ENCODE measurements at places on chromosomes 12 and 14.

GRCh38 chr12:7075939-7076338, 15.4 kb downstream of the C1S start:
- no peak for DNase-seq

DNA sequence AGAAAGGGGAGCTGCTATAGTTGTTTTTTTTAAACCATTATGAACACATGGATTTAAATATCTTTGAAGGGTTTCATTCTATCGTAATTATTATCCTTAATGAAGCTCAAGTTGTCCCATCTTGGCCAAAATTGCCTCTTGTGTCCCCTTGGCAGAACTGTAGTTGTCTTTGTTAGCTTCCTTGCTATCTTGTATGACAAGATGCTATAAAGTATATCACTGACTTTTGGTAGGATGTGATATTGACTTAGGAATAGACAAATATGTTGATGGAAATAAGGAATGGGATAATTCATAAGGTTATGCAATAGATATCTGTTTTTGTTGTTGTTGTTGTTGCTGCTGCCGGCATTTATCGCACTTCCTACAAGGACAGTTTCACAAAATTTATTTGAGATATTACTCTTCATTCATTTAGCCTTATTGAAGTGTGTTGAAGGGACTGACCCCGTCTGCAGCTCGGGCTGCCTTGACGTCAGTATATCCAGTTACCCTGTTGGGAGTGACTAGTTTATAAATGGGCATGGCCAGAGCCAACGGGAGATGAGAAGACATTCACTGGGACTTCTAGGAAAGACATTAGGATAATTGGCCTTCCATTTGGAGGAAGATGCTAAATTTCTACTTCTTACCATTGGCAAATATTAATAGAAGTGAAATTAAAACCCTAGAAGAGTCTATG, 26.1 kb upstream of the APOLD1 start:
- no peak for DNase-seq

DNA sequence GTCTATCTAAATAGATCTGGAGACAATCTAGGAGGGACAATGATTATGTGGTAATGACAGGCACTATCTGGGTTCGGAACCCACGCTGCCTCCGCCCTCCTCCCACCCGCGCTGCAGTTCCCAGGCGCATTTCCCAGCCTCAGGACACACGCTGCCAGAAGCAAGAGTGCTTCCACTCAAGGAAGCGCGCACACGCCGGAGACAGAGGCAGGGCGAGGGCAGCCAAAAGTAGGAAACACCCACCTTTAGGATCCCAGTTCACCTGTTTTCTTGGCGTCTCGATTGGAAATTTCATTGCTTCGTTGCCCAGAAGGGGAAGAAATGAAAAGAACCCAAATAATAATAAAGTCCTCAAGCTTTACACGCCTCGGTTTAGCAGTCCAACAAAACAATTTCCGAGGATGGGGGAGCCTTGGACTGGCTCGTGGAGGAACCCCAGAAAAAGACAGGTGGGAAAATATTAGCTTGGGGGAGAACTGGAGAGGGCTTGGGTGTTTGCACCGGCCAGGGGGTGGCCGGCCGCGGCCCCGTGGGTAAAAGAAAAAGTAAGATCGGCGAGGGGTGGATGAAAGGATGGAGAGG, 474 bp downstream of the KCNK10 start:
- DNase-seq = no peak

DNA sequence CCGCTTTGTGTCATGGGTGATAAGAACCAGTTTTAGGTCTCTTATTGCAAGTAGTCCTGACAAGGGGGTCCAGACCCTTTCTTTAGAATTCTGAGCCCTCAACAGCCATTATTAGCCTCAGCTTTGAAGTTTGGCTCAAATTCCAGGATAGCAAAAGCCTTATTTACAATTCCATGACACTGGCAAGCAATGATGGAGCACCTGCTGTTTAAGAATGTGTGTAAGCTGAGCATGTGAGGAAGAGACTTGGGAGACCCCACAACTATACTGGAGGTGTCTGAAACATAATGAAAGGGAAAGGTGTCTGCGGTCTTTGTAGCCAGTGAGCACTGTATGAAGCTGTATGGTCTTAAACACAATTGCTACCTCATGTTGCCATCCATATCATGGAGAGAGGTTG, 119.8 kb downstream of the TBX5 start:
- DNase-seq = no peak

- no peak for DNase-seq
Measured at GRCh38 chr14:77825895-77826519, 26.1 kb downstream of the ADCK1 start.

DNA sequence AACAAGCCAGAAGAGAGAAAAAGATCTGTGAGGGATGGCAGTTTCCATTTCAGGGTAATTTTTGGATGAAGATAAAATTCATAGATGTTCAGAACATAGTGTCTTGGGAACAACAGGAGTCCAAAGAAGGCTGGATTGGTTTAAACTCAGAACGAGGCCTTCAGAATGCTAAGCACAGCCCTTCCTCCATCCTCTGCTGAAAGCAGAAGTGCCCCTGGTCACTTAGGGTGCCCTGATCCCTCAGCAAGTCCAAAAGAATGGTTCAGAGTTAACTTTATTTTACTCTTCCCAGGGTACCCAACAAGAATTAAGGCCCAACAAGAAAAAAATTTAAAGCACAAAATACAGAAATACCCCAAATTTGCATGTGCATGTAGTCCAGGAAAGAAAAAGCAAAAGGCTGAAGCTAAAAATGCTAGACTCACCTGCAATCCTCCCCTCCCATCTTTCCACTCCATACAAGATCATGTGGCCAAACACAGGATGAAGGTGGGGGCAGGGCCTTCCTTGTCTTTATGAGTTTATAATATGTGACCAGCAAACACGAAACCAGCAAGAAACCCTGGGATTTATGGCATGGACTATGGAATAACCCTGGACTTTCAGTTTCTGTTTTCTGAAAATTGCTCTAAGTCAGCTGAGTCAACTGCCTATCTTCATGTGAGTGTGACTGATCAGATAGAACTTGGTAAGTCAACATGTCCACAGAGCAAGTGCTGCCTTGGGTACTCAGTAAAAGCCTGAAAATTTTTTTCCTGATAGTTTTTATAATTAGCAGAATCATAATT, 21.2 kb downstream of the MAX start:
- no peak for DNase-seq

- DNase-seq = no peak
Measured at GRCh38 chr12:20646239-20646827, 48.8 kb upstream of the SLCO1C1 start.

DNA sequence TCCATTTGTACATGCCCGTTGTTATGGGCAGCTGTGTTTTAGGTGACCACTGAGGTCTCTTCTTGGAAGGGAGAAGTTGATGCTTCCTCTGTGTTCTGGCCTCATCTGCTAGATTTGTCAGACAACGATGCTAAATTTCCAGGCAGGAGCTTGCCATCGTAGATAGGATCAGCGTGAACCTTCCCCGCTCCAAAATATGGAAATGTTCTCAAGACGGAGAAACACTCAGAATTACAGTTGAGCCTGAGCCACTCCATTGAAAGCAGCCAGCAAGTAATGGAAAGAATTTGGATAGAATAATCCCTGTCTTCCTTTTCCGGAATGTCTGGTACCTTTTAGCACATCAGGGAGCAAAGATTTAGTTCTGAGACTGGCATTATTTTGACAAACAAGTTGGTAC, 34.8 kb downstream of the TUNAR start:
- no peak for DNase-seq

DNA sequence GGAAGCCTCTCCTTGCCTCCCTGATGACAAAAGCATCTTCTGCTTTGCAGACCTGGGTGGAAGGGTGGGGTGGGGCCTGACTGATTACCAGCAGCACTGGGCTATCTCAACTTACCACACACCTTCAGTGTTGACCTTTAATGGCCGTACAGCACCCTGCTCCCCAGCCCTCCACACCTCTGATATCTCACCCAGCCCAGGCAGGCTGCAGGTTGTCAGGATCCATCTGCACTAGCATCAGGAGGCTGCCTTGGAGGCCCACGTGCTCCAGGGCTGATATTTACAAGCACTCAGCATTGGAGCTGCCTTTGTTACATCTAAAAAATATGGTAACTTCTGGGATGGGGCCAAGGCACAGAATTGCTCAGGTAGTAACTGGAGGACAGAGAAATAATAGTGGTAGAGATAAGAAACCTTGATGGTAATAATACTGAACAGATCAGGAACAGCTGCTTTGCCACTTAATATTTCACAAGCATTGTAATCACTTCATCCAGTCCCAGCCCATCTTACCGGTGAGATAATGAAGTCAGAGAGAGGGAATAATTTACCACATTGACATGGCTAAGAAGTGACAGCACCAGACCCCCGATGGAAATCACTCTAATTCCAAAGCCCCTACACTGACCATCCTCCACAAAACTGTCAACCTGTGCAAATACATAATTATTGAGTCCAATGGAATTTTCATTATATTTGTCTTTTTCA, 125.2 kb upstream of the RFLNA start:
- DNase-seq = no peak
